ENCODE measurements at places on chromosomes 4 and X.

GRCh38 chr4:142551517-142552305, 294.4 kb downstream of the INPP4B start:
- DNase-seq, result no peak

GRCh38 chr4:159232465-159233106, 129.7 kb downstream of the RAPGEF2 start:
- DNase-seq, result no peak

- no peak for DNase-seq
Measured at GRCh38 chr4:48275686-48276085, 6.0 kb upstream of the TEC start.

GRCh38 chrX:38112566-38112965, 106.2 kb downstream of the SYTL5 start:
- no peak for DNase-seq

GRCh38 chrX:1911401-1912128, 296.7 kb downstream of the ASMT start:
- no peak for DNase-seq

DNA sequence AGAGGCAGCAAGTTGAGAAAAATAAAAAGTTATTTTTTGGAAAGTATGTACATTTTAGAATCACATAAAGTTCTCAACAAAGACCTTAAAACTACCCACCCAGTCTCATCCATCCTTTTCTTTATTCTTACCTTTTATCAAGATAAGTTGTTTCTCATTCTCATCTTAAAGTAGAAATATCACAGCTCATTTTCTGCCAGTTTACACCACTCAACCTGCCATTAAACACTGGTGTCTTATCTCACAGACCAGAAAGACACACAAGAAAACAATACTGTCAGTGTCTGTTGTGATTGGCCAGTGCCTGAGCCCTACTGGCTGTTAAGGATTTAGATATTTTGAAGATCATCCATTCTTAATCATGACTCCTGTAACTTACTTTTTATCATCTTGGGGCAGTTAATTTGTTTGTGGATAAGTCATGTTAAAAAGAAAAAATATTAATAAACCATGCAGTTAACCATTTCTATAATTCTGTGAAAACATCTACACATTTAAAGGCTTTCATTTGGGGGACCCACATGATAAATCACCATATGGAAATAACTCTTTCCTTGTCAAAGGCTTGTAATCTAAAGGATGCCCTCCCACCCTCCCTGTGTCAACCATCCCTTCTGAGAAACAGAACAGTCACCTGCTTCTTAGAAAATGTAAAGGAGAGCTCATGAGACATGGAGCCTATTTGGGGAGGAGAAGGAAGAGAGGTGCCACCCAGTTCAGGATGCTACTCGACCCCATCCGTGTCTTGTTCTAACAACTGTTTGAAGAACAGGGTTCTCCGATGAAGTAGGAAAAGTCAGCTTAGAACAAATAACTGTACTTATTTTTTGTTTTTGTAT, 897.2 kb upstream of the INTU start:
- no peak for DNase-seq

DNA sequence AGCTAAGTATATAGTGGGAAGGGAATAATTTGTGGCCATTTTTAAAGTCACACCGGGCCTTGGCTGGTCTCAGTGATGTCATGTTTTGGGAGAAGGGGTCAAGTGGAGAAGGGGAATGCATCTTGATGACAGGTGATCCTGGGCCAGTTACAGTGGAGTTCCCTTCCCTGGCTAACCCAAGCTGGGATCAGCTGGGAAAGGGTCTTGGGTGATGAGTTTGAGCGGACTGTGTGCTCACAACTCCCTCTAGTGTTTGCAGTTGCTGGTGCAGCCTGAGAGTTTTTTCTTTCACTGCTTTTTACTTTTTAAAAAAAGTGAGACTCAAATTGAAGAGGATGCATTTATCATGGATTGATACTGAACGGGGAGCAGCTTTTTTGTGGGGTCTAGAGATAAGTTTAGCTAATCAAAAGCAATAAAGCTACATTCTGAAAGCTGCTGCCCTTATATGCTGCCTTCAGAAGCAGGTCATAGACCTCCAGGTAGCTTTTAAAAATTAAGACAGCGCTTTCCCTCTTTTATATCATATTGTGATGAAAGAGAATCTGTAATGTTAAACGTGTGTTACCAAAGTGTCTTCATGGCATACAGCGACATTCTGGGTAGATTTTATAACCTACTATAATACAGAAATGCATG, 164.7 kb downstream of the DCLK2 start:
- DNase-seq, result no peak

GRCh38 chrX:71579136-71579989, 1.1 kb downstream of the GCNA start:
- DNase-seq, result no peak

DNA sequence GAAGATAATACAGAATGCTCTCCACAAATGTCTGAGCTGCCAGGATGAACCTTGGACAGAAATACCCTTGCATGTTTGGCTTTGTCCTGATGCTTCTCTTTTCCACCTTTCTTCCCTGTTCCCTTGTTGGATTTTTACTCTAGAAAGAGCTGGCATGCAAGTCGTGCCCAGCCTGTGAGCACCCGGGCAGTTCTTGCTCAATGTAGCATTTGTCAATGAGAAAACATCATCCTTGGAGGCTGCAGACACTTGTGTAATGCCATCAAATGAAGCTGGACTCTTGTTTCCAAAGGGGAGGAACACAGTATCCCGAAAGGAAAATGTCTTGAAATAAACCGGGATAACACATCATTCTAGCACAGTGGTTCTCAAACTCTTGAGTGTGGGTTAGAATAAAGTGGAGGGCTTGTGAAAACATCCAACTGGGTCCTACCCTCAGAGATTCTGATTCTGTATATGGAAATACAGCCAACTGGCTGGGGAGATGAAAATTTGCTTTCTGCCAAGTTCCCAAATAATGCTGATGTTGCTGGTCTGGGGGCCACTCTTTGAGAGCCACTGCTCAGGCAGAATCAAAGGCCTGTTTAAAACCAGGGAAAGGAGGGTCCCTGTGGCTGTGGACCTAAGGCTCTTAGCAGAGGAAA, 237.2 kb downstream of the SPATA18 start:
- no peak for DNase-seq

Measured in NCI-H2107 (cell line).